ENCODE measurements at places on chromosomes 4 and X.
A peak's percentile ranks its signal among the peaks of the same experiment; 100 is the strongest.

- no peak for DNase-seq
Measured at GRCh38 chr4:94798808-94799207, 41.1 kb downstream of the BMPR1B start.

GRCh38 chr4:38284294-38285030 lies 324.3 kb downstream of the PTTG2 start:
- no peak for DNase-seq

- no peak for DNase-seq
Measured at GRCh38 chr4:91846233-91846632, 457.5 kb upstream of the GRID2 start.

DNA sequence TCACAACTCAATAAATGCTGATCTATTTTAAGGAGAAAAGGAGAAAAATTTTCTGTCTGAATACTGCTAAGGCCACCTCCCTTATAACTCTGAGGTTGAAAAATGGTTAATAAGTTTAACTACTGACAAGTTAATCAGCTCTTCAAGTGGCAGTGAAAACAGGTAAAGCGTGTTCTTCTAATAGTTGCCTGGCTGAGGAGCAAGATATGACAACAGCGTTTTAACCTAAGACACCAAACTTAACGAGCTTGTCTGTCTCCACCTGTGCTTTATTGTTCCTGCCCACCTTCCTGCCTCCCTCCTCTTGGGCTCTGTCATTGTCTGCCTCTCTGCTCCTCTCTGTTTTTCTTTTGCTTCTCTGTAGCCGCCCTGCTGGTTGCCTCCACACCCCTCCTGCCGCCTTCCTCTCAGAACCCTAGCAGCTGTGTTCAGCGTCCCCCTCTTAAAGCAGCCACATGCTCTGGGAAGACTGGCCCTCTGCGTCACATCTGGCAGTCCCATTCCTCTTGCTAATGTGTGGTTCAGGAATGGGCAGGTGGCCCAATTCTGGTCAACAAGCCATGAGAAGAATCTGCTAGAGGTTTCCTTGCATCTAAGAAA lies 4.3 kb upstream of the TSPAN5 start:
- DNase-seq, result no peak

DNA sequence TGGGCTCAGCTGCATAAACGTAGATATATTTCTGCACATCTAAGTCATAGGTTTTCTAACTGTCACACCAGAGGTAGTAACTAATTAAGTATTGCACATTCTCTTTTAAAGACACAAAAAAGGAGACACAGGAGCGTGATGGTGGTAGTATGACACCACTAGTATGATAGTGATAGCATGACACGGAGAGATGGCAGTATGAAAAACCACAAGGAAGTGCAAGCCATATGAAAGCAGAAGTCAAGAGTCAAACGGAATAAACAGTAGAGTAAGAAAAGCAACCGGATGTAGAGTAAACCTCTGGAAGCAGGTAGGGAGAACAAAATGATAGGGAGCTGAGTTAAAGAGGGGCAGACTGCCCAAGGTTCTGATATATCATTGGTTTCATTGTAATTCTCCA lies 382.2 kb upstream of the INTU start:
- no peak for DNase-seq

DNA sequence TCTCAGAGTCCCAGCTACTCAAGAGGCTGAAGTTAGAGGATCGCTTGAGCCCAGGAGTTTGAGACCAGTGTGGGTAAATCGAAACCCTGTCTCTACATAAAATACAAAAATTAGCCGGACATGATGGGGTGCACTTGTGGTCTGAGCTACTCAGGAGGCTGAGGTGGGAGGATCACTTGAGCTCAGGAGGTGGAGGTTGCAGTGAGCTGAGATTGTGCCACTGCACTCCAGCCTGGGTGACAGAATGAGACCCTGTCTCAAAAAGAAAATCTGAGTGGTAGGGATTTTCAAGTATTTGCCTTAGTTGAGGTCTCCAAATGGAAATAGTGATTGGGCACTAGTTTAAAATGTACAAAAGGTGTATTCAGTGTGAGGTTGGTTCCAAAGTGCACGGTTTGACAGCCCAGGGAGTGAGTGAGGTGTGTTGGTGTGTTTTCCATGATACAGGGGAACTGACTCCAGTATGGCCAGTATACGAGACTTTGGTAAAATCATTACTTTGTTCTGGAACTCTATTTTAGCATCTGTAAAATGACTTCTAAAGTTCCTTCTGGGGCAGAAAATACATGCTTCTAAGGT lies 13.8 kb downstream of the ADD1 start:
- DNase-seq, result no peak

DNA sequence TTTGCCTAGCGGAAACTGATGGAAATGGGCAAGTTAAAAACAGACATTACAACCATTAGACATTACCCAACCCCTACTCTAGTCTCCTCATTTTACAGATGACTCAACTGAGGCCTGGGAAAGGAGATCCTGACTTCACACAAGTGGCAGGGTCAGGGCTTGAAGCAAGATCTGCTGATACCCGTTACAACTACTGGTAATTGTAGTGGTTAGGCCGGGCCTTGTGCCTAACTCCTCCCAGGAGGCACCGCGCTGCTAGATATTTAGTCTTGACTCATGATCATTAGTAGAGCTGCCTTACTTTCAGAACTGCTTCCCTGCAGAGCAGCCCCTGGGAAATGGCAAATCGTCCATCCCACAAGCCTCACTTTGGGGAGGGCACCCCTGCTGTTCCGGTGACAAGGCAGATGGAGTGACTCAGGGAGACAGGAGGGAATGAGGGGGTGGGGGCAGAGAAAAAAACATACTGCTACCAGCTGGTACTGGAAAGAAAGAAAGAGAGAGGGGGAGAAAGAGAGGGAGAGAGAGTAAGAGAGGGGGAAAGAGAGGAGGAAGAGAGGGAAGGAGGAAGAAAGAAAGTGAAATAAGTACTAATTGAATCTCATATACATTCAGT lies 12.2 kb downstream of the ARHGEF6 start:
- DNase-seq, result peak; percentile 91

DNA sequence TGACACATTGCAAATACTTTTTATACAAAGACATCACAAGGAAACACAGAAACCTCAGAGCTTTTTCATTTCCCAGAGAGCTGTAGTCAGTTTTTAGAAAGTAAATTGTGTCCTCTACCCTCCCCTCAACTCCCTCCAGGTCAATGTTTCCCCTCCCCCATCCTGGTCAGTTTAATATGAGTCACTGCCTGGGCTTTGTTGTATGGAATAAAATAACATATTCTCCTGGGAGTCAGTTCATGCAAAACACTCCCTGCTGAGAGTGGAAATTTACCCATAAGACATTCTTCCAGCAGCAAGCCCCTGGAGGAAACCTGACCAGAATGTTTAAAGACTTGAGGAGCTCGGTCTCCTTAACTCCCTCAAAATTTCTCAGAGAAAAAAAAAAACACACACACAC lies 270.1 kb upstream of the LDB2 start:
- DNase-seq, result peak; percentile 62

GRCh38 chr4:6663596-6664393 lies 23.3 kb downstream of the MRFAP1 start:
- DNase-seq, result no peak

- DNase-seq, result no peak
Measured at GRCh38 chrX:70001269-70001668, 48.5 kb downstream of the AWAT2 start.

- no peak for DNase-seq
Measured at GRCh38 chr4:188012426-188012945, 16.9 kb downstream of the ZFP42 start.

- DNase-seq, result no peak
Measured at GRCh38 chr4:3364199-3364598, 71.4 kb downstream of the RGS12 start.

Measured in ELR (cell line).